Activated CD4-positive, alpha-beta T cell treated with anti-CD3 and anti-CD28 coated beads for 1 hour (primary cell): ENCODE measurements at places on chromosomes 6 and 20.
A peak's percentile ranks its signal among the peaks of the same experiment; 100 is the strongest.

DNA sequence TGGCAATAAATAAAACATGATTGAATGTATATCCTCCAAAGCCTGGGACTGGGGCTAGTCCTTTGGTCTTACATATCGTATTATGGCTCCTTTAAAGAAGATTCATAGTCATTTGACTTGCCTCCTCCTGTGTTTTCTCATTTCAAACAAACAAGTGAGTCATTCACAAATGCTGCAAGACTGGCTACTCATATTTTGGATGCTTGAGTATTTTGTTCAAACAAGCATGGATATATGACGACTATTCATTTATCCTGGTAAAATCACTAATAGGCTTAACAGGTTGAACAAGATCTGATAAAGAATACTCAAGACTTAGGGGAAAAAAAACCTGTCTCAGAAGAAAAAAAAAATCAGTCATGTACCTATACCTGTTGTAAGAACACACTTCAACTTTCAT, 111.1 kb upstream of the CCDC28A start:
- no peak for DNase-seq

DNA sequence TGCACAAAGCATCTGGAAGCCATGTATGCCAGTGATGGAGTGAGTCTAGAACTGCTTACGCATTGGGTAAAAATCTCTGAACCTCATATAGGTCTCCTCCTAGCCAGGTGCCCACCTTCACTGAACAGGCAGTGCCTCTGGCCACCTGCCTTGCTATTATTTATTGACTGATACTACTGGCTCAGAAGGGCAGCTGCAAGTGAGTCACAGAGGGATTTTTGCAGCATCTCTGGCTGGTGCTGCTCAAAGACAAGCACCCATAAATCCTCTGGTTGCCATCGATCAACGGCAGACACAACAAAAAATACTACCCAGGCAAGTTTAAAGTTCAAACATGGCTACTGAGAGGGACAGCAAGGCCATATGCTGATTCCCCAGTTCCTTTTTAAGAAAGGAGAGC, 279.4 kb downstream of the UBE3D start:
- DNase-seq: no peak

GRCh38 chr6:27873021-27873940, 38.9 kb downstream of the OR2B2 start:
- peak; percentile 54 for DNase-seq

GRCh38 chr6:143694560-143694959, 16.8 kb downstream of the PHACTR2 start:
- DNase-seq: no peak
